ENCODE measurements at places on chromosomes 2 and 18.

GRCh38 chr18:62828852-62829251, 113.5 kb downstream of the PHLPP1 start:
- no peak for DNase-seq

- no peak for DNase-seq
These were observed 155.5 kb downstream of the TGIF1 start for GRCh38 chr18:3605486-3605952.

DNA sequence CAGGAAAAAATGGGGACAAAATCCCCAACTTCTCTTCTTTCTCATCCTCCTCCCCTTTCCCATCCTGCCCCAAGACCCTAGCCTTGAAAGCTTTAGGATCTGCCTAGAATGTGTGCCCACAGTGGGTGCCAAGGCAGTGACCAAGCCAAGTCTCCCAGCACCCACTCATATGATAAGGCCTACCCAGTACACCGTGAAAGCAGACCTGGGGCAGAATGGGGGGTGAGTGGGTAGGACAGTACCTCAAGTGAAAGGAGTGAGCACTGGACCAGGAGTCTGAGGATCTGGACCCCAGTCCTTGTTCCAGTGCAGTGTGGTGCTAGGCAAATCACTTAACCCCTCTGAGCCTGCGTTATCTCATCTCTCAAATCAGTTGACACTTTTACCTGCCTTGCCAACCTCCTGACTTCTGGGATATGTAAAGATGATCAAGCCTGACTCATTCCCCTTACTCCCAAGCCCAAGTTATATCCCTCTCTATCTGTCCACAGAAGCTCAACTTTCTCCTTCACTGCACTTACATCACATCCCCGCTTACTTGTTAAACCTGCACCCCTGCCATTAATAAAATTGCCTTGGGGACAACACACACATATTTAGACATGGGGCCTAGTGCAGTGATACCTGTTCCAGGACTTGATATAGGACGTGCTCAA, 109.7 kb downstream of the ATL2 start:
- no peak for DNase-seq

DNA sequence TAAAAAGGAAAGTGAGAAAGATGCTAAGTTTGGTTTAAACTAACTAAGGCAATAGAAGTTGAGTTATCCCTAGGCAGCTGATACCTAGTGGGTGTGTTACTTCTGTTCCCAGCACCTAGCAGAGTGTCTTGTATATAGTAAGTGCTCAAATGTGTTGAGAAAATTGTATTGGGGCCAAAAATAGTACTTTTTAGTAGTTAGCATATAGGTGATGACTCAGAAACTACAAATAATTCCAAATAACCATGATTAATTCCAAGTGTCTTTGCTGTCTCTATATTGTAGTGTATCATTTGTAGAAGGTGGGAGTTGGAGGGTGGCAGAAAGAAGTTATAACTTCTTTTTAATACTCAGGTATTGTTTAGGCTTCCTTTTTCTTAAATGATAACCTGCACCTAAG, 362.7 kb downstream of the RND3 start:
- no peak for DNase-seq

- DNase-seq = no peak
These were observed 492.6 kb downstream of the SLC4A3 start for GRCh38 chr2:220120041-220120440.

- no peak for DNase-seq
These were observed 183.2 kb upstream of the ITGA4 start for GRCh38 chr2:181273986-181274385.

- peak; percentile 35 for DNase-seq
These were observed 2.4 kb downstream of the TTN start for GRCh38 chr2:178804791-178805190.

DNA sequence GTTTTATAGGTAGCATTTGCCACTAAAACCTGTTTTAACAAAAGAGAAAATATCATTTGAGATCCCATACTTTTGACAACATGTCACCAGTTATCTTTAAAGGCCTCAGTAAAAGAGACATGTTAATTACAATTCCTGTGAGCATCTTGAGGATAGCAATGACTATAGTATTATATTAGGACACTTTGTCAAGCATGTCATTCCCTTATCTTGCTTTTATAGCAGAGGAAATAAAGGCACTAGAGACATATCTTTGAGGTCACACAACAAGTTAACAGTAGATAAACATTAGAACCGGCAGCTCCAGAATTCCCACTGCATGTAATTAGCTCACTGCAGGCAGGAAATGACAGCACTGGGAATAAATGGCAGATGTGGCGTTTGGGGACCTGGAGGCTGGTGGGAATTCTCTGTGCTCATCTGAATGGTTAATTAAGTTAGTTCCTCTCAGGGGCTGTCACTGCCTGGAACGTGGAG, 25.9 kb downstream of the LYPD6B start:
- no peak for DNase-seq

GRCh38 chr2:208359632-208359986, 47.0 kb upstream of the PTH2R start:
- peak; percentile 19 for DNase-seq

DNA sequence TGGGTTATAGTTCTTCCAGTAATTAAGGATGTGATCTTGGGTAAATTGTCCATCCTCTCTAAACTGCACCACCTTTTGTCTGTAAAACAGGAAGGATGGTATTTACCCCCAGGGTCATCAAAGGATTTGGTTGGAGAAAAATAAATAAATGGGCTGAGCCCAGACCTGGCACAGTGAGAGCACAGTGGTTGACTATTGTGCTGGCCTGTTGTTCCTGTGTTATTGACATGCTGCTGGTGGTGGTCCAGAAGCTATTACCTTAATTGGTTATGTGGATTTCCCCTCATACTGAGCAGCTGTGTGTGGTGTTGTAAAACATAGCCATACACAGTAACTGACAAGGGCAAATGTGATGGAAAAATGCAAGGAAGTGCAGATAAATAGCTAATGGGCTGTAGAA, 746 bp upstream of the IL37 start:
- no peak for DNase-seq

GRCh38 chr2:161369311-161369710, 46.8 kb upstream of the TBR1 start:
- DNase-seq = no peak

DNA sequence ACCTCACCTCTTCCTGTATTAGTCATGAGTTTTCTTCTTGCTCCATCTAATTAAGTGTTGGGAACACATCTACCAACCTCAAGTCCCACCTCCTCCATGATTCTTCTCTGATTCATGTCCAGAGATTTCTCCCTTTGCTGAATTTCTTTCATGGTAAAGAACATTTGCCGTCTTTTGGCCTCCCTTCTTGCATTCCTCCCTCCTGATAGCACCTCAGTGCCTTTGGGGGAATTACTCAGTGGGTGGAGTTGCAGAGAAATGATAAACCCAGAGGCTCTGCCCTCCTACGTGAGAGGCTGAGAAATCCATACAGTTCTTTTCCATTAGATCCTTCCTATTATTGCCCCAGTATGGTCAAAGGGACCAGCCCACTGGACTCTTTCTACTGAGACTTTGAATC, 651.9 kb downstream of the SLC4A3 start:
- DNase-seq = no peak

- no peak for DNase-seq
These were observed 161.7 kb downstream of the FHOD3 start for GRCh38 chr18:36459203-36459602.

GRCh38 chr2:62464221-62465007, 41.6 kb downstream of the TMEM17 start:
- no peak for DNase-seq

- no peak for DNase-seq
These were observed 87.2 kb downstream of the NRP2 start for GRCh38 chr2:205769495-205769850.

- DNase-seq = no peak
These were observed 160.3 kb downstream of the IKZF2 start for GRCh38 chr2:212991120-212991519.

DNA sequence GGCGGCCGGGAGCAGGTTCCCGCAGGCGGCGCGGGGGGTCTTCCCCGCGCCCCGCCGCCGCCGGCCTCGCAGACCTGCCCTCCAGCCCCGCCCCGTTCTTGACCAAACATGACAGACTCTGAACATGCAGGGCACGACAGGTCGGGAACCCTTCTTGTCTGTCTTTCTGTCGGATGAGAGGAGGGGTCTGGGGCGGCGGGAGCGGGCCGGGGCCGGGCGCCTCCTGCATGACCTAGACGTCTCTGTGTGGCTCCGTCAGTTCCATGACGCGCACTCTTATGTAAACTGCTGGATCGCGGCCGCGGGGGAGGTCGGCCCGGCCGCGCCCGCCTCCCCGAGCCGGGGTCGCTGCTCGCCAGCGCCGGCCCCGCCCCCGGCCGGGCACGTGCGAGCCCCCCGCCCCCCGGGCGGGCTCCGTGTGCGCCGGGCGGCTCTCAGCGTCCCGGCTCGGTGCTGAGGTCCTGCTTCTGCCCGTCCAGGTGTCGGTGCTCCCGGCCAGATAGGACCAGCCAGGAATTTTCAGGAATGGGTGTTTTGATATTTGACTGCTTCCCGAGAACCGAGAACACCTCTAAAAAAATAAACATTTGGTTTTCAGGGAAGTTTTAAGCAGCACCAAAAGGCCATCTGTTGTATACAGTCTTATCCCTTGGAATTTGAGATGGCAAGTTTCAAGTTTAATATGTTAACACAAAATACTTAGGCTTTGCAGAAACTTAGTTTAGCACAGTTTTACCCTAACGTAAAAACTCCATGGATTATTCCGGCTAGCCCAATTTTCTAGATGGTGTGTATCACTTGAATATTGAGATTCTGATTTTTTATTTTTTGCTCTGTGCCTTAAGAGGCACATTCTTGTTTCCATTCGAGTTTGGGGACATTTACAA, 733 bp downstream of the ZC3H6 start:
- peak; percentile 85 for DNase-seq

DNA sequence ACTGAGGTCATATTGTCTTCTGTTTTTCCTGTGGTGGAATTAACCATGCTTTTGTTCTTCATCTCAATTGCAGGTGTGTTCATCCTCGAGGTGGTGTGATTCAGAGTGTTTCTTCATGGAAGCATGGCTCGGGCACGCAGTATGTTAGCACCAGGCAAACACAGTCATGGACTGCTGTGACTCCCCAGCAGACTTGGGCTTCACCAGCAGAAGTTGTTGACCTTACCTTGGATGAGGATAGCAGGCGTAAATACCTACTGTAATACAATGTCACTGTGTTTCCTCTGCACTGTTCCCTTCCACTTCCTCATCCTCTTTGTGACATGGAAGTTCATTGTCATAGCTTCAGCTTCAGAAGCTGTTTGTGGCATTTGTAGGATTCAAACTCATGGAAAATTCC, 158.7 kb downstream of the HAUS1 start:
- DNase-seq = no peak

DNA sequence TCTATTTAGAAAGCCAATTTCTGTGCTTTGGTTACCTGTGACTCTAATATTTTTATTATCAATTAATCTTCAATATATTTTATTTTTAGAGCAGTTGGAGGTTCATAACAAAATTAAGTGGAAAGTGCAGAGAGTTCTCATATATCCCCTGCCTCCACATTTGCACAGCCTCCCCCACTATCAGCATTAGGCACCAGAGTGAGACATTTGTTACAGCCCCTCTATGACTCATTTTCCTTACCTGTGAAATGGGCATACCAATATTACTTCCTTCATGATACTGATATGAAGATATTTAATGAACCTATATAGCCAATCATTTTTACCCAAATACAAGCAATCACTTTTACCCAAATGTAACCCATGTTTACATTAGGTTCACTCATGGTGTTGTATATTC, 34.0 kb upstream of the CYTIP start:
- DNase-seq = no peak

DNA sequence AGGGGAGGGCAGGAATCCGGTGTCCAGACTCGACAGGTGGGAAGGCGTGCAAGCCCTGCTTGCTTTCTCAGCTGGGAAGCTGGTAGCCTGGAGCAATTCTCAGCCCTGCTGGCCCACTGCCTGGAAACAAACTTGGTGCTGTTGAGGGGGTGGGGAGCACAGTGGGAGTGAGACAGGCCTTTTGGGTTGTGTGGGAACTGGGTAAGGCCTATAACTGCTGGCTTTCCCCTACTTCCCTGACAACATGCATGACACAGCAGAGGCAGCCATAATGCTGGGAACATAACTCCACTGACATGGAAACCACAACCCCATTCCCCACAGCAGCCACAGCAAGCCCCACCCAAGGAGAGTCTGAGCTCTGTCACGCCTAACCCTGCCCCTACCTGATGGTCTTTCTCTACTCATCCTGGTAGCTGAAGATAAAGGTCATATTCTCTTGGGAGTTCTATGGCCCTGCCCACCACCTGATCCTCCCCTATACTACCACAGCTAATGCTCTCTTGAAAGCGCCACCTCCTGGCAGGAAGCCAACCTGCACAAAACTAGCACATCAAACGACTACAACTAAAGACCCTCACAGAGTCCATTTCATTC, 122.9 kb upstream of the ACVR1C start:
- no peak for DNase-seq

- no peak for DNase-seq
These were observed 157.9 kb upstream of the FOSL2 start for GRCh38 chr2:28234807-28235206.

- no peak for DNase-seq
These were observed 37.1 kb downstream of the ICOS start for GRCh38 chr2:203973676-203974075.

DNA sequence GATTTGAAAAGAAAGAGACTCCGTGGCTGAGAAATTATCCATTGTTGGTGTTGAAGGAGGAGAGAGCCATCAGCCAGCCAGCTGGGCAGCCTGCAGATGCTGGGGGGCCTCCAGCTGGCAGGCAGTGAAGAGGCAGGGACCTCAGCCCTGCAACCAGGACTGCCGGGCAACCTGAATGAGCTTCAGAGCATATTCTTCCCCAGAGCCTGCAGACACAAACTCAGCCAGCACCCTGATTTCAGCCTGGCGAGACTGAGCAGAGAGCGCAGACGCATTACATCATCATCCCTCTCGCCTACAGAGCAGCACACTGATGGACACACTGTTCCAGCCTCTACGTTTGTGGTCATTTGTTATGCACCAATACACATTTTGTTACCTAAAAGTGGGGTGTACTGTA, 150.7 kb upstream of the RAB6C start:
- no peak for DNase-seq

DNA sequence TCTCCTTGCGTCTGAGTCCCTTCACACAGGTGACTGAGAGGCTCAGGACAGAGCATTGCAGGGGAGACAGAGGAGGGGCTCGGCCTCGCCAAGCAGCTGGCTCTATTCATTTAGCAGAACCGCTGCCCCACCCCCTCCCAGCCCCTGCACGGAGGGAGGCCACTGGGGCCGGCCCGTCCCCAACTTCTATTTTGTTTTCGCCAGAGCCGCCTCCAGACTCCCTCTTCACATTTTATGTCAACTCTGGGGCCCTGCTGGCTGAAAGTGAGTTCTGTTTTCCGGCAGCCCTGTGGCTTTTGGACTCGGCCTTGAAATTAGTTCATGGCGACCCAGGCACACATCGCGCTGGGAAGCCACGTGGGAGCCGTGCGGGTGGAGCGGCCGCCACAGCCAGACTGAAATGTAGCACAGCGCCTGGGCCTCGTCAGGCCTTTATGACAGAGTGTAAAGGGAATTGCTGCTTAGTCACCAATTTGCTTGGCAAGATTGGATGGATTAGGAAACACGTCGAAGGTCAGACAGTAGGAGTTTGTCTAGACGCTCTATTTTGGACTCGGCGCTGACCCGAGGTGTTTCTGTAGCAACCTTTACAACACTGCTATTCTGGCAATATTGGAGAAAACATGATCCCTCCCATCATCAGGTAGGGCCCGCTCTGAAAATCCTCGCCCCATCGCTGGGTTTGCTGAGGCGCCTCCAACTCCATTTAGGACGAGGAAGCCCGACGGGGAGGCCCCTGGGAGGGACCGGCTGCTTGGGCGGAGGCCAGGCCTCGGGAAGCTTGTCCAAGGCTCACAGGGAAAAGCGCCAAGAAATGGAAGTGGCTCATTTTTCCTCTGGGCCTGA, 90.7 kb upstream of the CTDP1 start:
- DNase-seq = no peak

Data from GM13976 (cell line).